ENCODE measurements at places on chromosomes 11 and 22.

GRCh38 chr11:62048100-62048499 is 75.7 kb upstream of the INCENP start:
- DNase-seq: no peak

DNA sequence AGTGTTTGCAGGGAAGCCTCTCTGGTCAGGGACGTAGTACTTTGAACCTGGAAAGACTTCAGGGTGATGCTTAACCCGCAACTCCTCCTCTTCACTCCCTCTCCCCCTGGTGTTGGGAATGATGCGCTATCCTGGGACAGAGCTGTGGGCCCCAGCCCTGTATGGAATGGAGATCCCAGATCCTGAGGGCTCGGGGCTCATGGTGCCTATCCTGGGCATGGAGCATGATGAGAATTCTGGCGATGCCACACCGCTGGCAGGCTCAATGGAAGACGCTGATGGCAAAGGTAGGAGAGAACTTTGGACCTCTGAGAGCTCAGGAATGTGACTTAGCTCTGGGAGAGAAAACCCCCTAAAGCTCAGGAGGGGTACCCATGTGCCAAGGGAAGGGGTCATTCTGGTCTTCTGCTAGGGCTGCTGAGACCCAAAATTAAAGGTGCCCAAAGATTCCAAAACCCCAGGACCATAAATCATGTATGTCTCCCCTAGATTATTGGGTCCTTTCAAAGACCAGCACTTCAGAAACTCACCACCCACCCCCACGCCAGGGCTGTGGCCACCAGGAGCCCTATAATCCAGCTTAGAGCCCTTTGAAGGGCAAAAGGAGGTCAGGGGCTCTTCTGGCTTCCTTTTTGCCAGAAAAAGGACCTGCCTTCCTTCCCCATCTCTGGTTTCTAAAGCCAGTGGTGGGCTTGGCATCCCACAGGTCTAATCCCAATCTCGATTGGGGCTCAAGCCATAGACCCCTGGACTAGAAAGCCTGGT is 52.5 kb downstream of the BTG4 start:
- DNase-seq: no peak

- DNase-seq: no peak
Measured at GRCh38 chr11:96335388-96335787, 7.6 kb downstream of the MAML2 start.

DNA sequence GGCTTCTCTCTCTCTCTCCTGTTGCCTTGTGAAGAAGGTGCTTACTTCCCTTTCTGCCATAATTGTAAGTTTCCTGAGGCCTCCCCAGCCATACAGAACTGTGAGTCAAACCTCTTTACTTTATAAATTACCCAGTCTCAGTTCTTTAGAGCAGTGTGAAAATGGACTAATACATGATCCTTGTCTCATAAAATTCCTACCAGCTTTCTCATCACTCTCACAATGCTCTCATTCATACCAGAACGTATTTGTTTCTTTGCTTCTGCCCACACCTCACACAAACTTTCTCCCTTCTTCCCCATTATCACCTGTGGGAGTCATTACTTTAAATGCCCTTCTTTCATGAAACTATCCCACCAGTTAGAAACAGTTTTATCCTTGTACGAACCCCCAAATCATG is 62.7 kb upstream of the ARHGAP42 start:
- DNase-seq: no peak

- DNase-seq: no peak
Measured at GRCh38 chr22:24310969-24311368, 40.3 kb downstream of the SPECC1L start.

GRCh38 chr22:43889201-43889859 is 2.5 kb downstream of the PNPLA5 start:
- peak; percentile 3 for DNase-seq

DNA sequence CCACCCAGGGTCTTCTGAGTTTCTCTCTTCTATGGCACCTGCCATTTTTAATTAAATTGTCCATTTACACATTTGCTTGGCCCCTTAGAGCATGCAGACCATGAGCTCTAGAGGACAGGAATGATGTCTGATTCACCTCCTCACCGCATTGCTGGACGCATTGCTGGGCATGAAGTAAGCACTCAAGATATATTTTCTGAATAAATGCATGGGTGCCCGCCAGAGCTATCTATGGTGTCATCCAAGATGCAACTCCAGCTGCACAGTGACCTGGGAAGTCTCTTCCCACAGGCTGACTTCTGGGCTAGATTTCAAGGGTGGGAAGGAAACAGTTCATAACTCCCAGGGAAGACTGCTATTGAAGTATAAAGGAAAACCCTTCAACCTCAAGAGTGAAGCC is 66.6 kb upstream of the ASPHD2 start:
- no peak for DNase-seq

GRCh38 chr11:112977755-112978154 is 16.5 kb downstream of the NCAM1 start:
- DNase-seq: no peak

GRCh38 chr11:129331217-129331616 is 44.4 kb upstream of the BARX2 start:
- no peak for DNase-seq

DNA sequence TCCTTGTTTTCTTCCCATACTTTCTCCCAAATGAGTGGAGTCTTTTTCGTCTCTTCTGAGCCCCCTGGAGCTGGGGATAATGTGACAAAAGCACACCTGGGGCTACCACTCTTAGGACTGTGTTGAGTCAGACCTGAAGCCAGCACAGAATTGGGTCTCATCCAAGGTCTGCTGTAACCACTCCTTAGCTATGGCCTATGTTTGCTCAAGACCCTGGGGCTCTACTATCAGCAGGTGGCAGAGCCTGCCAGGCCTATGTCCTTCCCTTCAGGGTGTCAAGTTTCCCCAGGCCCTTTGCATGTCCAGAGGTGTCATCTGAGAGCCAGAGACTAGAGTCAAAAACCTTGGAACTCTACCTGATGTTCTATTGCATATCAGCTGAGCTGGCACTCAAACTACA is 335.7 kb downstream of the DDX10 start:
- DNase-seq: no peak

- peak; percentile 28 for DNase-seq
Measured at GRCh38 chr11:11841116-11841722, 553 bp upstream of the USP47 start.

GRCh38 chr11:97687111-97687510 is 1297.3 kb downstream of the JRKL start:
- DNase-seq: no peak

GRCh38 chr11:35632301-35632700 is 14.0 kb downstream of the FJX1 start:
- no peak for DNase-seq

- no peak for DNase-seq
Measured at GRCh38 chr11:112266410-112266778, 5.7 kb upstream of the PLET1 start.

GRCh38 chr11:117669062-117669461 is 128.0 kb downstream of the DSCAML1 start:
- DNase-seq: no peak

DNA sequence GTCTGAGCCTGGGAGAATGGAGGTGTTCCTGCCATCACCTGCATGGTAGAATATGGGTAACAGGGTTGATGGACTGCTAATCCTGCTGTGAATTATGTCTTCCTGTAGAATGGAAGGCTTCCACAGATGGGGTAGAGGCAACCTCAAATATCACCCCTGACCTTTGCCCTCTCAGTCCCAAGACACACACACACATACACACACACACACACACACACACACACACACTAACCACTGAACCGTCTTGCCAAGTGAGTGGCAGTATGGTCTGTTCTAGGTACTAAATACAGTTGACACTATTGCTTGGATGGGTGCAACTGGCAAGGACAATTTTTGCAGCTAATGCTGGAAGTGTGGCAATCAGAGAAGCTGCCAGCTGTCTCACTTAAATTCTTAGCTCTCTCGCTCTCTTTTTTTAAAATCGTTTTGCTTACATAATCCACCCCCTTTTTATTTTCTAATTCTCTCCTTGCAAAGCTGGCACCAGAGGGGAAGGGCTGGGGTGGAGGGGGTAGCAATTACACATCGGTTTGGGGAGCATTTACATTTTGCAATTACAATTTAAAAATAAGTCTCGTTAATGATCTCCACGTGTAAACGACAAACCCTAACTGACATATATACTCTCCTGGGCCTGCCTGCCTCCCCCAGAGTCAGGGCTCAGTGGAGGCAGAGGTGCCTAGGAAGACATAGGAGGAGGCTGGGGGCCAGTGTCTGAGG is 162.6 kb downstream of the FEZ1 start:
- no peak for DNase-seq

DNA sequence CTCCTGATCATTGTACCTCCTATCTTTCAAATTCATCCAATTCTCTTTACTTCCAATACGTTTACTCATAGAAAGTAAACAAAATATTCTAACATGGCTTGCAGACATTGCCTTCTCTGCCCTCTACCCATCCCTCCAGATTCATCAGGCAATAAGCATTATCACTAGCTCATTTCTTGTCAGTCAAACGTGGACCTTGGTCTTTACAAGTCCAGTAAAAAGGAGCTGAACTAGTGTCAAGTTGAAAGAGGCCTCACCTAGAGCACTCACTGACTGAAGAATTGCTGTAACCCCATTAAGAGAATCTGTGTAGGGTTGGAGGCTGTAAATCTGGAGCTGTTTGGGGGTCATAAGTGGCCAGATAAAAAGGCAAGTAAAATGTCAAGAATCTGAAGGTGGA is 435.0 kb upstream of the CCDC179 start:
- DNase-seq: no peak

- no peak for DNase-seq
Measured at GRCh38 chr11:45155058-45155551, 8.7 kb downstream of the PRDM11 start.

DNA sequence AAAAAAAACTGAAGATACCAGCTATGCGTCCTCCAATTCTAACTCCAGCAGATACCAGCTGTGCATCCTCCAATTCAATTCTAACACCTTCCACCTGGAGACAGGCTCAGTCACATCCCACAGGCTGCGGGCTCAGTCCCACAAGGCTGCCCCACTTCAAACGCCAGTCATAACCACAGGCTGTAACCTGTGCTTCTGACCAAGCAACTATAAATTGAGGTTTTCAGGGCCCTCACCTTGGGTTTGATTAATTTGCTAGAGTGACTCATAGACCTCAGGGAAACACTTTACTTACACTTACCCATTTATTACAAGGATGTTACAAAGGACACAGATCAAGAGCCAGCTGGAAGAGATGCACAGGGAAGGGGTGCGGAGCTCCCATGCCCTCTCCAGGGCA is 32.4 kb upstream of the MSANTD2 start:
- DNase-seq: no peak

DNA sequence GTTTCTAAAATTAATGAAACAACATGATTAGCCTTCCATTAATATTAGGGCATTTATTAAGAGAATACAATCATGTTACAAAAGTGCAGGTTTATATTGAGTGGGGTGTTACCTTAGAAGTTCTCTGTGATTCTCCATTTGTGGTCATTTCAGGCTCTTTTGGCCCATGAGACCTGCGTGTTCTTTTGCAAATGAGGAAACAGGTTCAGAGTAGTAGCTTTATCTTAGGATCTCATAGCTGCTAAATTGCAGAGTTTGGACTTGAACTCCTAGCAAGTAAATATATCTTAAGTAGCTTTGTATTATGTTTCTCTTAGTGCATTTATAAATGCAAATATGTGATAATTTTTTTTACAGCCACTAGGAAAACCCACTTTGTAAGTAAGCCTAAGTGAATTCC is 18.3 kb downstream of the FAR1 start:
- no peak for DNase-seq

GRCh38 chr11:27858866-27859265 is 158.6 kb upstream of the BDNF start:
- no peak for DNase-seq

DNA sequence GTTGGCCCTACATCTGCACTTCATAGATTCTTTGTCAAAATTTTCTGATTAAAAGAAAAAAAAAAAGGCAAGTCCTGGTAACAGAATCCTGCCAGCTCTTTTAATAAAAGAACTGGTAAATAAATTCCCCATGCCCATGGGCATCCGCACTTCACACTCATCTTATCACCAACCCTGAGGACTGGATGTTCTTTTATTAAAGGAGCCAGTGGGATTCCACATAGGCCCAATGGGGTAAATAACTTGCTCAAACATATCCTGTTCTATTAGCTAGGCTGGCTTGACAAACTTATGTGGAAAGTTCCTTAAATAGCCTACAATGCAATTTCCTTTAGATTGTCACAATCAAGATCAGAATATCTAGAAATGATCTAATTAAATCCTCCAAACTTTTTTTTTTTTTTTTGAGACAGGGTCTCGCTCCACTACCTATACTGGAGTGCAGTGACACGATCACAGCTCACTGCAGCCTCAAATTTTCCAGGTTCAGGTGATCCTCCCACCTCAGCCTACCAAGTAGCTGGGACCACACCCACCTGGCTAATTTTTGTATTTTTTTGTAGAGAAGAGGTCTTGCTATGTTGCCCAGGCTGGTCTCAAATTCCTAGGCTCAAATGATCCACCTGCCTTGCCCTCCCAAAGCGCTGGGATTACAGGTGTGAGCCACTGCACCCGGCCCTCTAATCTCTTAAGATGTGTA is 380.9 kb downstream of the LARGE1 start:
- DNase-seq: no peak

DNA sequence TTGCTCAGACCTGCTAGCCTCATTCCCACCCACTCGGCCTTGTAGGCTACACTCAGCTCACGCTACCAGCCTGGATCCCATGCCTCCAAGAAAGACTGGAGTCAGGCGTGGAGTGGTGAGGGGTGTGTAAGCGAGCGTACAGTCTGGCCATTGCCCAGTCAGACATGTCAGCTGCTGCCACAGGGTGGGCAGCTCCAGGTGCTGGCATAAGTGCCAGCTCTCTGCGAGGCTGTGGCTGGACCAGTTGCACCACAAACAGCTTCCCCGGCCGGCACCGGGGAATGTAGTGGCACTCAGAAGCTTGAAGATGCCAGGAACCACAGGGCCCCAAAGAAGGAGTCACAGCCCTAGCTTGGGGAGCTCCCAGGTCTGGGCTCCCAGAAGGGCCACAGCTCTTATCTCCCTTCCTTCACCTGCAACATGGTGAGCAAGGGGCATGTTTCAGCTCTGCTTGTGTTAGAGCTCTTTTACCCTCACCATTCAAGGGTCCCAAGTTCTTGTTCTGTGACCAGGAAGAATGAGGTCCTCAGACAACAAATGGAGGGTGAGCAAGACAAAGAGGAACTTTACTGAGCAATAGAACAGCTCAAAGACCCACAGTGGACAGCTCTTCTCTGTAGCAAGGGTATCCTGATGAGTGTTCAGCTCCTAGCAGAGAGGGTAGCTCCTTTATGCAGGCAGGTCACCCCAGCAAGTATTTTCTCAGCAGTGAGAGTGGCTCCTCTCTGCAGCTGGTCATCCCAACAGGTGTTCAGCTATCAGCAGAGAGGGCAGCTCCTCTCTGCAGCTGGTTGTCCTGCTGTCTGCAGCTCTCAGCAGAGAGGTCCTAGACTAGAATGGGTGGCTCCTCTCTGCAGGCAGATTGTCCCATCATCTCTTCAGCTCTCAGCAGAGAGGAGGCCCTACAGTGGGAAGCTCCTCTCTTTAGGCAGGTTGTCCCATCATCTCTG is 6.0 kb downstream of the SBF2 start:
- no peak for DNase-seq

DNA sequence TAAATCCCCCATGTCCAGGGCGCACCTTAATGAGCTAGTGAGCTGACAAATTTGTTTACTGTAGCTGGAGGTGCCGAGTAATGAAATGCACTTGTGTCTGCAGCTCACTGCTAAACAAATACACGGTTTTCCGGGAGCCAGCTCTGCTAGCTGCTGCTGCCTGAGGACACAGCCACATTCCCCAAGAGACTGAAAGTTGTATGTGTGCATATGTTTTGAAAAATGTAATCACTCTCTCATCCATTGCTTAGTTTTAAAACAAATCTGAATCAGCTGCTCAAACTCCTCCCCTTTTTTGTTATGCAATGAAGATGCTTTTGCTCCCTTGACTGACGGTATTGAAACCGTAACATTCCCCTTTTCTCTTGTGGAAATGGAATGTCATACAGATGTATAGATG is 62.4 kb upstream of the NNMT start:
- DNase-seq: no peak

Measured in gastrocnemius medialis (tissue), 4 donors.